Stimulated activated CD8-positive, alpha-beta memory T cell treated with anti-CD3 and anti-CD28 coated beads, Interleukin-15, amount 100 ng/mL, for 4 hours (primary cell): ENCODE measurements at places on chromosomes 2 and 18.

- DNase-seq: no peak
Observed at GRCh38 chr2:215787025-215787424, 226.3 kb downstream of the MREG start.

DNA sequence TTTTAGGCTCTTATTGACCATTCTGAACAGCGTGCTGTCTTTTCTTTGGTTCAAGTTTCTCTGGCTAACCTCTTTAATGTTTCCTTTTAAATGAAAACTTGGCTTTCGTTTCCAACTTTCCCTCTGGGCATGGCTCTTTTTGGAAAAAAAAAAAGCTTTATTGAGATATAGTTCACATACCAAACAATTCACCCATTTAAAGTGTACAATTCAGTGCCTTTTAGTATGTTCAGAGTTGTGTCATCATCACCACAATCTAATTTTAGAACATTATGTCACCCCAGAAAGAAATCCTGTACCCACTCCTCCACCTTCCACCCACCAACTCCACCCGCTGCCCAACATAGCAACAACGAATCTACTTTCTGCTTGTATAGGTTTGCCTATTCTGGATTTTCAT, 322.4 kb downstream of the ADCYAP1 start:
- no peak for DNase-seq

DNA sequence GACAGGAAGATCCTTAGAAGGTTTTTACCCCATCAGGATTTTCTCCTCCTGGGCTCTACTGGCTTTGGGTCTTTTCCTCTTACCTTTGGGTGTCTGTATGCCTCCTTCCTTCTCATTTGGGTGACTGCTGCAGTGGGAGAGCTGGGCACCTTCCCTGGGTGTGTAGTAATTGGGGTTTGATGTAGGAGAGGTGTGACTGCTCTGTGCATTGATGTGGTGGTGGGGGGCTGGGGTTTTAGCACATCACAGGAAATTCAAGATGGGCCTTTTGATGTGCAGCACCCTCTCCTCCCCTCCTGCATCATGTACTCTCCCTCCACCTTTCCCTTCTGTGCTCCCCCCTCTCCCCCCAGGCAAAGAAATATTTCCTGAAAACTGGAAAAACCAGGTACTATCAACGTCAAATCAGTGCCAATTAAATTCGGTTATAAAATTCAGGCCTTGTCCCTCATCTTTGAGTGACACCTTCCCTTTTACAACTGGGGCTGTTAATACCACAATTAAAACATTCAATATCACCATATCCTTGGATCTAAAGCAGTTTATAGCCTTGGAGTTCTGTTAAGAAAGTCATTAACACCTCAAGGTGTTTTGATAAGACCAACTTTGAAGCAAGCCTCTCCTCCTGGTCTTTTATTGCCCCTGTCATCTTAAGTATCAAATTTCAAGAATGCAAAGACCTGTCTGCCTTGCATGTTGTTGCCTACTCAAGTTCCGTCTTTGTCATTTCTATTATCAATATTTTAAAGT, 23.3 kb downstream of the EDAR start:
- no peak for DNase-seq

DNA sequence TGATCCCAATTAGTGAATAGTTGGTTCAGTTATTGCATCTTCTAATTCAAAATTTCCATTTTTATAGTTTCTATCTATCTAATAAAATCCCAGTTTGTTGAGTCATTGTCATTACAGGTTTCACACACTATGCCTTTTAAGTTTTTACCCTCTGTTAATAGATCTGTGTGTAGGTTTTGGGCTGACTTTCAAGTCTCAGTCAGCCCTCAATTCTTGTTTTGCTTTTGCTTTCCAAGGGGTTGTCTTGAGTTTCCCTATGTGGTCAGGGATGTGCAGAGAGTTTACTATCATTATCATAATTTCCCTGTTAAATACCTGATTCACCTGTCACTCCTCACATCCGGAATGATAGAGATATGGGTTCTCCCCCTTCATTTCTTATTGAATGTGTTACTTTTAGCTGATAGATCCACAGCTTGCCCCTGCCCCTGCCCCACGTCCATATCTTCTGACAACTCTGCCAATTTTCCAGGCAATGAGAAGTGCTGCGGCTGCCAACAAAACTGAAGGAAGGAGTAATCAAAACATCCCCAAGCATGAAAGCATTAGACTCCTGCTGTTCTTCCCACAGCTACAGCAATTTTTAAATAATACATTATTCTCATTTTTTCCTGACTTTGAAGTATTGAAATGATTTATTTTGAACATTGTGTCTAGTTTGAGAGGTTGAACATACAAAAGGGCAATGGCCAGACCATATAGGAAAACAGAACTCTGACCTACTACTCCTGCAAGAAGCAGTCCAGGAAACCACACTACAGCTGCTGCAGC, 1064.8 kb downstream of the SUCLG1 start:
- DNase-seq: no peak

DNA sequence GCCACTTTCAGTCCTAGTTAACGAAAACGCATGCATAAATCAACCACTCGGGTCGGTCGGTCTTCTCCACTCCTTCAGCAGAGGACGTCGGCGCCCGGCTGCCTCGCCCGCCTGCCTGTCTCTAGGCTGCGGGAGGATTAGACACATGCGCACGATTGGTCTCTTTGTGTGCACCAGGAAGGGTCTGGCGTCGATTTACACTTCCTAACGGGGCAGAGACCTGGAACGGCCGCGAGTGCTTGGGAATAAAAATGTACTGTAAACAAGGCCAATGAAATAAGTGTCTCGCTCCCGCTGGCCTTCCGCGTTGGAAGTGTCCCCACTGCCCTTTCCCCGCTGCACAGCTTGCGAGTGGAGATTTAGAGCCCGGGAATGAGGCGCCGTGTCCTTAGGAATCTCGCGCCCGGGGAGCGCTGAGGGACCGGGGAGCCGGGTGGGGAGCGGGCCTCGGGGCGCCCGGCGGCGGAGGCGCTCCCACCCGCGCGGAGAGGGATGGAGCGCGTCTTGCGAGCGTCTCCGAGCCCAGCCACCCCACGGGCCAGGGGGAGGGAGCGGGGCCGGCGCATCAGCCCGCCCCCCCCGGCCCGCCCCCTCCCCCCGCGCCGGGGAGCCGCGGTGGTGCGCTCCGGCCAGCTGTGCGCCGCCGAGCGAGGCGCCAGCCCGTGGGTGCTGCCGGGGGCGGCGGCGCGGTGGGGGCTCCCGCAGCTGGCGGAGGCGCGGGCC, at the start of gene DOK6:
Gene DOK6, plus strand, starts transcription at position 636 of the 723 bp plus-strand sequence.
- DNase-seq: no peak

- no peak for DNase-seq
Observed at GRCh38 chr2:85133751-85134254, 611 bp downstream of the TCF7L1 start.

GRCh38 chr2:1736997-1737480, 7.3 kb downstream of the PXDN start:
- DNase-seq: no peak

- DNase-seq: no peak
Observed at GRCh38 chr2:41084321-41084720, 632.4 kb upstream of the SLC8A1 start.

DNA sequence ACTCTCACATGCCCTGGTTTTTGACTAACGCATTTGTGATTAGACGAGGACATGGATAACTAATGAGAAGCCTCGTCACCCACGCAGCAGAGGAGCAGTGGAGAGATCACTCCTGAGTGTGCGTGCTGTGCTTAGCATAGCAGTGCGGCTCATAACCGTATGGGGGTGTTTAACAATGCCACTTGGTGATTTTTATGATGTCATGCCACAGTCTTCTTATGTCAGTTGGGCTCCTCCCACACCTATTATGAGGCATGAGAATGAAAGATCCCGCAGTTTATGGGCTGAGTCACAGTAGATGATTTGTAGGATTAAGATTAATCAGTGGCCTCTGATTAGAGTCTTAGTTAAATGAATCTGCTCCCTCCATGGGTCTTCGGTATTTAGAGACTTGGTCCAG, 2.5 kb upstream of the SMIM21 start:
- DNase-seq: no peak

DNA sequence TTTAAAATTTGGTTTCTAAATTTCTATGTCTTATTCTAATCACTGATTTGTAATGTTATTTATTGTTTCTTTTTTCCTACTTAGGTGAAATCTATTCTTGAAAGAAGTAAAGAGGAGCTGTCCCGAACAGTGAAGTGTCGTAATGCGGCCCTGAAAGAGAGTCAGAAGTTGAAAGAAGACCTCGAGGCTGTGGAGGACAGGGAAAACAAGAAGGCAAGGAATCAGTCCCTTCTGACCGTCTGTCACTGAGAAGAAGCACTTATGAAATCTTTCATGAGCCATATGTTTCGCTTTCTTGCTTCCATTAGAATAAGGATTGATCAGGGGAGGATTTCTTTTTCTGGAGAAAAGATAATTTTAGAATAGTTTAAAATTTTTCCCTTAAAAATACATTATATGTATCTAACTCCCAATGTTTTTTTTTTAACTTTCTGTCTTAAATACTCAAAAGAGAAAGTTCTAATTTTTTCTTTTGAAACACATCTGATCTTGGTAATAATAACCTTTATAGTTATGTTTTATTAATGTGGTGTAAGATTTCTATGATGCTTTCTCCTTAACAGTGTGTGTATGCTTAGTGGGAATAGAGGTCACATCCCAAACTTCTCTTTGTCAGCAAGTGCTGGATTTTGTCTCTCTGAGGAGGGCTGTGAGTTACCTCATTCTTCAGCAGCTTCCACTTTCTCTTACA, 79.0 kb downstream of the CCDC150 start:
- no peak for DNase-seq

DNA sequence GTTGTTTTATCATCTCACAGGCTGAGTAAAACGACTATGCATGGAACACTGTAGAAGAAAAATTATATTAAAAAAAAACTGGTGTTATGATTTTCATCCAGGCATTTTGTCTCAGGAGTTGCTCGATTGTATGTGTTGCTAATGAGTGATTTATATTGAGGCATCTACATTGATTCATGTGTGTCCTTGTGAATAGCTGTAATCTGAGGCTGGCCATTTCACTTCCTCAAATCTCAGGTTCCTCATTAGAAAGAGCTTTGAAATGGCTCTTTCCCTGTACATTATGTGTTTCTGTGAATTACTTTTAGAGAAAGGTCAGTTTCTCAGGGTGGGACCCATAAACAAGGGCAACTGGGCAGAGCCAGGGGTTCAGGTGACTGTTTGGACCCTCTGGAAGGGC, 2.3 kb downstream of the IL18R1 start:
- DNase-seq: no peak

- DNase-seq: no peak
Observed at GRCh38 chr2:138298120-138298814, 203.3 kb upstream of the SPOPL start.

- no peak for DNase-seq
Observed at GRCh38 chr2:133247631-133248030, 320.6 kb downstream of the NCKAP5 start.

GRCh38 chr2:71995067-71995665, 152.5 kb downstream of the CYP26B1 start:
- DNase-seq: no peak

- no peak for DNase-seq
Observed at GRCh38 chr2:29518646-29519337, 402.6 kb downstream of the ALK start.

DNA sequence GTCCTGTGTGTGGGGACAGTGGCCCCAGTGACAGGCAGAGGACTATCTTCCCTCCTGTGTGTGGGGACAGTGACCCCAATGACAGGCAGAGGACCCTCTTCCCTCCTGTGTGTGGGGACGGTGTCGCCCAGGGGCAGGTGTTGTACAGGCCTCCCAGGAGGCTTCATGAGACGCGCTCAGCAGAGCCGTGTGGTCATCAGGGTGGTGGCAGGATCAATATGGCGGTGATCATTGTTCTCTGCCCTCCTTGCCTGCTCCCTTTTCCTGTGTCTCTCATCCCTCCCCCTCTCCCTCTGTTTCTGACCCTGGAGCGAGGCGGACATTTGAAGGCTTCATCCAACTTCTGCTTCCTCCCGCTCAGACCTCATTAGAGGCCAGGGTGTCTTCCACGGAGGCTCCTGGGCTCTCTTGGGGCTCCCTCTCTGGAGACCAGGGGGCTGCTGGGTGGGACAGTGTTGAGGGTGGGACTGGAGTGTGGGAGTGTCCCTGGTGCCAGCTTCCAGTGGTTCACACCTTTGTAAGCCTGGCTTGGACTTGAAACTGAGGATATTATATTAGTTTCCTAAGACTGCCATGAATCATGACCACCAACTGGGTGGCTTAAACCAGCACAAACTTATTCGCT, 59.5 kb downstream of the ACKR3 start:
- DNase-seq: no peak

- no peak for DNase-seq
Observed at GRCh38 chr2:152183401-152184073, 8.0 kb upstream of the STAM2 start.

- DNase-seq: no peak
Observed at GRCh38 chr2:197286805-197287595, 23.6 kb downstream of the ANKRD44 start.

DNA sequence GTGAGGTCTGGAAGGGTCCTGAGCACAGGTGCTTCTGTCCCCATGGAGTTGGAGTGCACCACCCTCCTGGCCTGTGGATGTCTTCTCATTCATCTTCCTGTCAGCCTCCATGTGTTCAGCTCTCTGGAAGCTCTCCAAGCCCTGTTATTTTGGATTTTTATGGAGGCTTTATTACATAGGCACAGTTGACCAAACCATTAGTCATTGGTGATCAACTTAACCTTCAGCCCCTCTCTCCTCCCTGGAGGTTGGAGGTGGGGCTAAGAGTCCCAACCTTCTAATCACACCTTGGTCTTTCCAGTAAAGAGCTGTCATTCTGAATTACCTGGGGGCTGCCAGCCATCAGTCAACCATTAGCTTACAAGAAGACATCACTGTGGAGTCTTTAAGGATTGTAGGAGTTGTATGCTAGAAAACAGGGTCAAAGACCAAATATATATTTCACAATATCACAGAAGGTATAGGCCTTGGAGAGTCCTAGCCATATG, 7.5 kb upstream of the MCFD2 start:
- DNase-seq: no peak

GRCh38 chr2:180892091-180892490, 88.3 kb upstream of the UBE2E3 start:
- DNase-seq: no peak

DNA sequence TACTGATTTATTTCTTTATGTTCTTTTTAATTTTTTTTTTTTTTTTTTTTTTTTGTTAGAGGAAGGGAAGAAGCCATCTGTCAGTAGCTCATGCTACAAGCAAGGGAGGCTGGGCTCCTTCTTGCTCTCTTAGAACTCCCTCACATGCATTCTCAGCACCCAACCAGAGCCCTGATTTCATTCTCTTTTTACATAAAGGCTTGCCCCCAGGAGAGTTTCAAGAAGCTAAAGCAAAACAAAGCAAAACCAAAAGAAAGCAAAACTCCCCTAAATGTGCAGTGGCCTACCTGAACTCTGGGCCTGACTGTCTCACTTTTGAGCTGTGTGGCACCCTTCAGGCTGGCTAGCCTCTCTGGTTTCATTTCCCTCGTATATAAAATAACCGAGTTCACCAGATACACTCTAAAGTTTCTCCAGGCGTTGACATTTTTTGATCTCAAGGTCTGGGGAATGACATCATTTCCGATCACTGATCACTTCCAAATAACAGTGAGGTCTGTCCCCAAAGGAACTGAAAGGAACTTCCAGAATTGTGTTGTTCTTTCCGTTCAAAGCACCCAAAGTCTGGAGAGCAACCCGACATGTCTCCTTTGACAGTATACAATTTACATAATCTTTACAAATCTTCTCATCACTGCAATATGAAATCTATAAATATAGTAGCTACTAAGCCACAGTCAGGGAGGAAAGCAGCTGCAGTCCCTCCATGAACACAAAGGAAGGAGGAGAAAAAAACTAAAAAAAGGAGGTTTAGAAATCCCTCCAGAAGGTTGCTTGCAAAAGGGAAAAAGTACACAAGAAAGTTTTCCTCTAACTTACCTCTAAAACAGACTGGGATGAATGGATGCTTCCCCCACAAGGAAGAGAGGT, 145.6 kb upstream of the NCK2 start:
- no peak for DNase-seq
